ENCODE measurements at places on chromosomes 12 and 14.

- DNase-seq: no peak
Measured at GRCh38 chr14:64968651-64969050, 3.5 kb downstream of the RAB15 start.

DNA sequence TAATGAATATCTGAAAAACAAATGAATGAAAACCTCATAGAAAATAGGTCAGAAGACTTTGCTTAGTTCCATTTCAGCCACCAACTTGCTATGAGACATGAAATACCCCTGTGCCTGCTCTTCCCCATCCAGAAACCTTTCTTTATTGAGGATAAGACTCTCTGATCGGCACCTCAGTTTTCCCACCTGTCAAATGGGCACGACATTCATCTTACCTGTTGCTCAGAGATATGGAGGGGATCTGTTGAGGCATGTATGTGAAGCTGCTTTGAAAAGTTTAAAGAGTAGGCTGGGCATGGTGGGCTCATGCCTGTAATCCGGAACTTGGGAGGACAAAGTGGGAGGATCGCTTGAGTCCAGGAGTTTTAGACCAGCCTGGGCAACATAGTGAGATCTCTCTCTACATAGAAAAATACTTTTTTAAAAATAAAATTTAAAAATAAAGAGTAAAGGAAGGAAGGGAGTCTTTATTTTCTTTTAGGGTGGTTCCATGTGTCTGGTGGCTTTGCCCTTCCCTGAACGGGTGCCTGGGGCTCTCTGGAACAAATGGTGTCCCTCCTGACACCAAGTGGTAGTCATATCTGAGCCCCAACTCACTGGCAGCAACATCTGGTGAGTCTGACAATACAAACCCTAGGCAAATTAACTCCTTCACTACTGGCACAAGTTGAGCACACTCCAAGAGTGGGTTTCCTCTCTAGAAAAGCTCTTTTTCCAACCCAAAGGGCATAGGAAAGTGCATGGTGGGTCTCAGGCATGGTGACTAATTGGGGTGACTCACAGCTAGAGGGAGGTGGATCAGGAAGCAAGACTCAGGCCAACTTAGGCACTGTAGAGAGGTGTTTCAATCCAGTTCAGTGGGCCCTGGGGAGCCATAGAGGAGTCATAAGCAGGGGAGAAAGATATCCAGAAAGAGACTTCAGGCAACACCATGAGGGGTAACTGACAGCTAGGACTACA lies 42.1 kb downstream of the MAP1LC3B2 start:
- DNase-seq: no peak

GRCh38 chr14:81062816-81063215 lies 107.4 kb downstream of the TSHR start:
- no peak for DNase-seq

GRCh38 chr12:121829250-121829918 lies 25.6 kb downstream of the SETD1B start:
- no peak for DNase-seq

- no peak for DNase-seq
Measured at GRCh38 chr12:116837097-116837496, 44.1 kb downstream of the HRK start.

GRCh38 chr12:11946161-11946560 lies 124.6 kb upstream of the BCL2L14 start:
- DNase-seq: no peak

- peak; percentile 45 for DNase-seq
Measured at GRCh38 chr12:1593174-1594005, 991 bp downstream of the FBXL14 start.

DNA sequence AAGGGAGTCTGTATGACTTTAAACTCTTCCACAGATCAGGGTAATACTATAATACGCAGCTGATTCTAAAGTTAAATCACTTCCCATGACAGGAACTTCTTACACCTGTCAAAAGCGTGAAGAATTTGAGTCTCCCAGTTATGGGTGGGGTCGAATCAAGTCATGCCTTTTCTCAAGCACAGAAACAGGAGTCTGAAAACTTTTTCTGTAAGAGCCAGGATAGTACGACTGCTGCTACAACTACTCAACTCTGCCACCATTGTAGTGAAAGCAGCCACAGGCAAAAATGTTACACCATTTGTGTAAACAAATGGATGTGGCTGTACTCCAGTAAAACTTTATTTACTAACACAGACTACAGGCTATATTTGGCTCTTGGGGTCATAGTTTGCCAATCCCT lies 90.3 kb downstream of the DUSP6 start:
- no peak for DNase-seq

DNA sequence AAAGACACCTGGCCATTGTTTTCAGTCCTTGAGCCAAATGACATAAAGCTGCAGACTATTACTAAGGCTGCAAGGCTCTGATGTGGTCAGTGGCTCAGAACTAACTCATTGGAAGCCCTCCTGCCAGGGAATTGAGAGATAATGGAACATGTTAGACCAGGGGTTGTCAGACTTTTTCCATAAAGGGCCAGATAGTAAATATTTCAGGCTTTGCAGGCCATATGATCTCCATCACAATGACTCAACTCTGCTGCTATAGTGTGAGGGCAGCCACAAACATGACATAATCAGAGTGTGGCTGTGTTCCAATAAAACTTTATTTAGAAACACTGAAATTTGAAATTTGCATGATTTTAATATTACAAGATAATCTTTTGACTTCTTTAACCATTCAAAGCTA lies 140.3 kb downstream of the TMEM30B start:
- DNase-seq: no peak

DNA sequence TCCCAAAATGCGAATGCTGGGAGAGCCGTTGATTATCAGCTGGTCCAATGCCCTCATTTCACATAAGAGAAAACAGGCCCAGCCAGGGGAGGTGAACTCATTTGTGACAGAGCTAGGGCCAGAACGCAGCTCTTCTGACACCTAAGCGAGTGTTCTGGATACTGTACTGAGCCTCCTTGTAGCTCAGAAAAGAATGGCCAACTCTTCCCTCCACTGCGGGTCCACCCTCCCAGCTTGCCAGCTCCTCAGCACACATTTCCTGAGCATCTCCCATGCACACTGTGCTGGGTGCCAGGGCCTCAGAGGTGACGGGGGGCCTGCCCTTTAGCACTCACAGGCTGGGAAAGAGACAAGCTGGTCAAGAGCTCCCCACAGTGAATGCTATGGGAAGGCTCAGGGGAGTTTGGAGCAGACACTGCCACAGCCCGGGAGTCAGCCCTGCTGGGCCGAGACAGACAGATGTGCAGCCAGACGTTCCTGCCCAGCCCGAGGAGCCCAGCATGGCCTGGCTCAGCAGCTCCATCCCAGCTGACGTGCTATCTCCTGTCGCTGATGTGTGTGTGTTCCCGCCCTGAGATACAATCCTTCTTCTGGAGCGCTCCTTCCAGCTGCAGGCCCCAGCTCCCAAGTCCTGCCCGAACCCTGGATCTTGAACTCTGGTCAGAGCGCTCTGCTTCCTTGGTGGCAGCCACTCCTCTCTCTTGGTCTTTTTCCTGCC lies 3.5 kb downstream of the CMTM5 start:
- DNase-seq: no peak

DNA sequence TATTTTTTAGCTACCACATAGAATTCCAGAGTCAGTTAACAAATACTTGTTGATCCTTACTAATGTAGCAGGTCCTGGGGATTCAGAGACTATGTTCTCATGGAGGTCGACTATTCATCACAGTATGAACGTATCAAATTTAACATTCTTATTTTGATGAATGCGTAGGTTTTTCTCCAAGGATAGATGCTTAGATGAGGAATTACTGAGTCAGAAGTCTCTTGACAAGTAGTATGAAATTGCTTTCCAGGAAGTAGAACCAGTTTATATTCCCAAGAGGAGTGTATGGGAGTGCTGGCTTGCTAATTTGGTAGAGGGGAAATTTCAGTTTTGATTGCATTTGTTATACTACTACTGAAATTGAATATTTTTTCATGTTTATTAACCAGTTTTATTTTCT lies 42.8 kb upstream of the CRADD start:
- DNase-seq: no peak

DNA sequence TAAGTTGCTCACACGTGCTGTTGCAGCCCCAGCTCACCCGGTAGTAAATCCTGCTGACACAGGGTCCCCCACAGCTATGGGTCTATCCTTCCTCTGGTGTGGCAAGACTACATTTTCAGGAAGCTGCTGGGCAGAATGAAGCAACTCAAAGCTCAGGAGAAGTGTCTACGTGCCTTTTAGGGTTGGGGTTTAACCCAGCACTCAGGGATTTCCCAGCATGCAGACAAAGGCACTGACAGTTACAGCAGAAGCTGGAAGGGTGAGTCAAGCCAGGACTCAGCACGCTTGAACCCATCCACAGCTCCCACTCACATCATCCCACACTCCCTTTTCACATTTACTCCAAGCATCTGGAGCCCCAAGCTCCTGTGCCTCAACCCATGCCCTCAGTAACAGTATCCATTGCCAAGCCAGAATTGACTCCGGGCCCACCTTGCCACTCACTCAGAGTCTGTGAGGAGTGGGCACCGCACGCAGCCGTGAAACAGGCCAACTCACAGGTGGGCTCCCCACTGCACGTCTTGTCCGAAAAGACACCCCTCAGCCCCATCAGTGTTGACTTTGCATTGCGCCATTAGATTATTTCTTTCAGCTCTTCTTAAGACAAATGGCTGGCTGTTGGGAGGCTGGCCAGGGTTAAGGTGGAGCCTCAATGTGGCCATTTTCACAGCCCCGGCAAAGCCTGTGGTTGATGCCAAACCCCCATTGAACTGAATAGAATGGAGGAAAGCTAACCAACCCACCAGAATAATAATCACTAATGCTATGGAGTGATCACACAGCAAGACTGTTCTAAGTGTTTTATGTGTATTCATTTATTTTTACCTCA lies 59.6 kb downstream of the ZFP36L1 start:
- no peak for DNase-seq

GRCh38 chr12:4535092-4535491 lies 3.6 kb upstream of the RAD51AP1 start:
- DNase-seq: no peak

- no peak for DNase-seq
Measured at GRCh38 chr12:130330685-130331084, 7.0 kb upstream of the PIWIL1 start.

- no peak for DNase-seq
Measured at GRCh38 chr12:79897617-79898016, 37.3 kb downstream of the PPP1R12A start.

GRCh38 chr14:60215127-60215444 lies 33.9 kb upstream of the PPM1A start:
- no peak for DNase-seq

DNA sequence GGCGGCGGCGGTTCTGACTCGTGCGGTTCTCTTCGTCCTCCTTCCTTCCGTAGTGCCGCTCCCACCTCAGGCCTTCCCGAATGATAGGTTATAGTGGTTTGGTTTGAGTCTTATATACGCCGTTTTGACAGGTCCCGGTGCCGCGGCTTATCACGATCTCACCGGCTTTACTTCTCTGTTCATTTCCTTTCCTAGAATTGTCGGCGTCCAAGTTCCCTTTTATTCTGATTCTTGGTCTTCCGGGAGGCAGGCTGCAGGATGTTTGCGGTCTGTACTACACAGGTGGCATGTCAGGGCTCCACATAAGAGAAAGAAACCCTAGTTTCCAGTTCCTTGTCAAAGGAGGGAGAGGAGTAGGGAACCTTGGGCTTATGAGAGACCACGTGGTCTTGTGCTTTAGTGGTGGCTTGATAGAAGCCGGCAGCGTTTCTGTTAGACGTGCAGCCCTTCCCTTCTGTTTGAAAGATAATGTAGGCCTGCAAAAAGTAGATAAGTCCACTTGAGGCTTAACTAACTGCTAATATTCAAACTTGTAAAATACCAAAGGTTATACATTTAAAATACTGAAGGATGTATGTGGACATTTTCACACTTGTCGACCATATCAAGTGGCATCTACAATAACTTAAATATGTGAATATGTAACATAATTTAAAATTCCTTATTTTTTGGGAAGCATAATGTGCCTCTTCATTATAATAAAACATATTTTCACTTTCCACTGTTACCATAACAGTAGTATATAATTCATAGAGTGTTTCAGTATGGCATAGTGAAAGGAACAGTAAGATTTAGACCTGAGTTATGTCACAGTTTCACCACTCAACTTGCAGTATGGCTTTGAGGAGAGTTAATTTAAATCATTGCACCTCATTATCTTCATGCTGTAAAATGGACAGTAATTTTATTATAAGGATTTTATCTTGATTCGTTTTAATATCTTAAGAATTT lies 804 bp downstream of the USP15 start:
- DNase-seq: peak; percentile 33

GRCh38 chr12:114174326-114174725 lies 208.2 kb upstream of the RBM19 start:
- DNase-seq: no peak

- DNase-seq: no peak
Measured at GRCh38 chr14:64926398-64926995, 12.2 kb downstream of the CHURC1 start.

GRCh38 chr14:100577321-100577985 lies 9.8 kb downstream of the BEGAIN start:
- no peak for DNase-seq

DNA sequence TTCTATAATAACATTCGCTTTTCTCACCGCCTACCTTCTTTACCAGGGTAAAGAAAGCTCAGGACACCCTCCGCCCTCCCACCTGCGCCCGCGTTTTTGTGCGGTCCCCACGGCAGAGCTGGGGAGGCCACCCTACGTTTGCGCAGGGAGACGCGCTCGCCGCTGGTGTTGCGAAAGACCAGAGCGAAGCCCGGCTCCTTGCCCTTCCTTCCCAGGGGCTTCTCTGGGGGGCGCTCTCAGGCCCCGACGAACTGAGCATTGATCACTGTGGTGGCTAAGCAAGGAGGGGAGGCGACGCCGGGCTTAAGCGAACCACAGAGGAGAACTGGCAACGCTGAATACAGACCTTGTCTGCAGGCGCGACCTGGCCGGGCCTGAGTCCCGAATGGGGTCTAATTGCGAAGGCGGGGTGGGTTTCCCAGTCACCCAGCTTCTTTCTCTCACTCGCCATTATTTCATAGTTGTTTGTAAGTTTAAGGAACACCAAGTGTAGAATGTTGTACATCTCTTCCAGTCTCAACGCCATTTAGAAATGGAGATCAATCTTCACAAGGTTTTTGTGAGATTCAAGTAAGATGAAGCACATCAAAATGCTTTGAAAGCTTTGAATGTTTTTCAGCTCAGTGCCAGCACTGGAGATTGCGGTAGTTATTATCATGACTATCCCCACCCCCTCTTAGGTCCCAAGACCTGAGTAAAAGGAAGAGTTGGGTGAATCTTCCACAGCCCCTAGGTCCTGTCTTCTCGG lies 1.7 kb upstream of the NKX2-1 start:
- no peak for DNase-seq

GRCh38 chr12:65232476-65233077 lies 45.9 kb upstream of the MSRB3 start:
- no peak for DNase-seq

- no peak for DNase-seq
Measured at GRCh38 chr12:68823696-68824095, 15.7 kb downstream of the MDM2 start.

DNA sequence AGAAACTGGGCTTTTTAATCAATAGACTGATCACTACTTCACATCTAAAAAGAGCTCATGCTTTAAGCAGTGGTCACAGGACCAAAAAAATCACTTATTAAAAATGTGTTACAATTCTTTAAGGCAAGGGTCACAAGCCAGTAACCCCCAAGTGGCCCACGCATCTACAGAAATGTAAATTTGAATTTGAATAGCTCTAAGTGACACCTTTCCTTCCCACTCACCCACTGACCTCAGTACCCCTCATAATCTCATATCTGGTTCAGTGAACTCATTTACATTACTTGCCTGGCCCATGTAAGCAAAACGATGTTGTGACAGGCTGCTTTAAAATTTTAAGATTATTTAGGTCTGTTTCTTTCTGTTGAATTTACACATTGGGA lies 27.4 kb downstream of the NELL2 start:
- DNase-seq: no peak
